Nephron progenitor cell (in vitro differentiated cells): ENCODE measurements at places on chromosomes 4 and X.
A peak's percentile ranks its signal among the peaks of the same experiment; 100 is the strongest.

GRCh38 chr4:110904435-110905065, 281.7 kb upstream of the PITX2 start:
- peaks cover 7% of the 10 kb centered on the region for H3K27me3 ChIP-seq
- no peak for DNase-seq
- no peak overlapping the region for H3K27ac ChIP-seq
- H3K4me3 ChIP-seq: no peak overlapping the region

DNA sequence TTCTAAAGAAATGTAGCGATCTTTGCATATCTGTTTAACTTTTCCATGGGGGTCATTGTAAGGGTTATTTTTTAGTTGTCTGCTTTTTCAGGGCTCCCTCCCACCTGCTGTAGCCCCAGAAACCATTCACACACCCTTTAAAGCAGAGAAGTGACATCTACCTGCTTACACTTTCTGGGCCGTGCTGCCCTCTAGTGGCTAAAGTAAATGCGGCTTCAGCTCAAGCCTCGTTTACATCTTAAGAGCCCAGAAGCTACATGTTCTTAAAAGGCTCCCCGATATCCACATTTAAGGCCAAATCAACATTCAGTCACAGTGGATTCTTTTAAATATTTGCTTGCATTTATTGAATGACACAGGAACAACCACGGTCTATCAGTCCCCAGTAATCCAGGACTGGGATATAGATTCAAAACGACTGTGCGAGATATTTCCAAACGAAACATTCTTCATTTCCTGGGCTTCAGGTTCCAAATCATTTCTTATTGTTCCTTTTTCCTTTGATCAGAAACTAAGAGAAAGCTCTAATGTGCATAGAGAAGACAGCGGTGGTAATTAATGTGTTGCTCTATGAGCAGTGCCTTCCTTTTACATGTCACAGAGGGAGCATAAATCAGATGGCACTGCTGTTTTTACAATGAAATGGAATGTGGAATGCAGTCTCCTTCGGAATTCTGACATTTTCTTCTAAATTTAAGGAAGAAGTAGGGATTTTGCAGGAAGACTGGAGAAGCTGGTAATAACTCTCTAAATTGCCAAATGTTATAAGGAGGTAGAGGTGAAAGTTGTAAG, 119.9 kb downstream of the RASGEF1B start:
- H3K4me1 ChIP-seq: peaks cover 46% of the 10 kb centered on the region
- no peaks in the 10 kb centered on the region for H3K27me3 ChIP-seq

GRCh38 chr4:5927747-5928146, 34.9 kb upstream of the CRMP1 start:
- no peak overlapping the region for H3K4me3 ChIP-seq
- DNase-seq: no peak
- no peak overlapping the region for H3K27ac ChIP-seq
- H3K36me3 ChIP-seq: no peaks in the 10 kb centered on the region

DNA sequence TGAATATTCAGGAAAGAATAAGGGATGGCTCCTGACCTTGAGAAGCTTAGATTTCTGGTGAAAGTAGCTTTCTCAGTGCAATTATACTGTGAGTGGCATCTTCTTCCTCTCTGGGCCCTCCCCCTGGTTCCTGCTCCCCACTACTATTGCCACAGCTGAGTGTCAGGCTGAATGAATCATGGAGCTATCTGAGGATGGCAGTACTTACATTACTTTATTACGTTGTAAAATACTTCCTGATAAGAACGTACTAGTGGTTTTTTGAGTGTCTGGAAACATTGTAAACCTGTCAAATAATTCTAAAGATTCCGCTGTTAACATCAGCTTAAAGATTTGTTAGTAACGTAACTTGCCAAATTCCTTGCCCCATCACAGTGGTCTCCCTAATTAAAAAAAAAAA, 36.2 kb downstream of the ARHGAP10 start:
- no peaks in the 10 kb centered on the region for H3K27me3 ChIP-seq
- DNase-seq: no peak
- peaks cover 26% of the 10 kb centered on the region for H3K4me1 ChIP-seq
- H3K4me3 ChIP-seq: no peak overlapping the region
- no peak overlapping the region for H3K27ac ChIP-seq

- H3K36me3 ChIP-seq: peaks cover 1% of the 10 kb centered on the region
- peaks cover 4% of the 10 kb centered on the region for H3K27me3 ChIP-seq
- DNase-seq: no peak
- no peak overlapping the region for H3K27ac ChIP-seq
These were observed 232.7 kb downstream of the MGST2 start for GRCh38 chr4:139898293-139898692.

GRCh38 chr4:61671599-61671998, 471.5 kb downstream of the ADGRL3 start:
- no peak overlapping the region for H3K27ac ChIP-seq
- H3K36me3 ChIP-seq: no peaks in the 10 kb centered on the region
- H3K27me3 ChIP-seq: no peaks in the 10 kb centered on the region
- H3K4me1 ChIP-seq: no peaks in the 10 kb centered on the region
- DNase-seq: no peak

GRCh38 chr4:22348410-22348809, 167.5 kb downstream of the ADGRA3 start:
- H3K27ac ChIP-seq: no peak overlapping the region
- DNase-seq: no peak
- peaks cover 19% of the 10 kb centered on the region for H3K36me3 ChIP-seq

DNA sequence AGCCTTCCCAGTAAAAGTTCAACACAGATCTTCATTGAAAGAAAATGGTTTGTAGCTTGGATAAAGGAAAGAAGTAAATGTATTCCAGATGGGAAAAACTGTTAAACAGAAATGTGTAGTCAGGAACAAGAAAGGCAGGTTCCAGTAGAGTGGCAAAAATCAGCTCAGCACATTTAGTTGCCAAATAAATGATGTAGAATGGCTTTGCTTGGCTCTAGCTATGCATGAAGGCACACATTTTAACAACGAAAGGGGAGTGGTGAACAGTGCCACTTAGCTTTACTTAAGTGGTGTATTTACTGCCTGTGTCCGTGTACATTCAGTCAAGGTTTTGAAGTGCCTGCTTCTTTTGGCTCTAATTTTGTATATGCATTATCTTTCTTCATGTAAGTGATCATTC, 644.5 kb upstream of the ATOH1 start:
- H3K36me3 ChIP-seq: no peaks in the 10 kb centered on the region
- H3K4me3 ChIP-seq: no peak overlapping the region
- H3K27me3 ChIP-seq: no peaks in the 10 kb centered on the region
- peaks cover 10% of the 10 kb centered on the region for H3K4me1 ChIP-seq

GRCh38 chrX:24080704-24081103, 25.9 kb downstream of the EIF2S3 start:
- H3K27me3 ChIP-seq: no peaks in the 10 kb centered on the region
- DNase-seq: no peak
- H3K4me3 ChIP-seq: no peak overlapping the region
- H3K4me1 ChIP-seq: peaks cover 6% of the 10 kb centered on the region
- peak overlapping the region; percentile 22 for H3K27ac ChIP-seq

- H3K4me3 ChIP-seq: no peak overlapping the region
- no peaks in the 10 kb centered on the region for H3K27me3 ChIP-seq
- H3K4me1 ChIP-seq: no peaks in the 10 kb centered on the region
- no peaks in the 10 kb centered on the region for H3K36me3 ChIP-seq
These were observed 923.8 kb downstream of the RAPGEF2 start for GRCh38 chr4:160026721-160027120.

DNA sequence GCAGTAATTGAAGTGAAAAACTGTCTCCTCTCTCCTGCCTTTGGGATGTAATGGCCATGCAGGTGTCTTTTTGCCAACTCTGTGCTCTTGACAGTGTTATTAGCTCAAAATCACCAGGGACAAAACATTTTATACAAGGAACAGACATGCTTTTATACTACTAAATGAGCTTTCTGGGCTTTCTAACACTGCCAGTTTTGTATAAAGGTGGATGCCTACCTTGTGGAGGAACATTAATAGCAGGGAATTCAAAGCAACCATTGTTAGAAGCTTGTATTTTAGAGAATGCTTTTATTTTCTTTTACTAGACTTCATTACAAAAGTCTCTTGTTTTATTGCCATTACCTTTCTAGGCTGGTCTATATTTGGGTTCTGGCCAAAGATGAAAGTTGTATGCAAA, 54.7 kb upstream of the ARSJ start:
- no peak overlapping the region for H3K4me3 ChIP-seq
- no peaks in the 10 kb centered on the region for H3K36me3 ChIP-seq
- no peaks in the 10 kb centered on the region for H3K27me3 ChIP-seq
- no peak for DNase-seq

DNA sequence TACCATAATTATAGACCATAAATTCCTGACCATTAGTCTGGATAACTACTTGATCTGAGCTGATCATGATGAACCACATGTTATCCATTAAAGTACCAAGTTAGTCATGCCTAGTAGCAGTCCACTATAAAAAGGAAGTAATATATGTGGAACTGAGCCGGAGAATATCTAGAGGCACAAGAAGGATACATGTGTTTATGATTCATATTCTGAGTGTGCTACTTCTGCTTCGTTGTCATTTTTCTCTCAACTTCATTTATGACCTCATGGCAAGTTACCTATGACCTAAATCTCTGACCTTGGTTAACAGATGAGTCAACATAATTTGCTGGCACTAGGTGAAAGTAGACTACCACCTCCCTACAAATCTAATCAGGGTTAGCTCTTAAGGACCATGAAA, 56.5 kb upstream of the ANKRD17 start:
- DNase-seq: no peak
- H3K36me3 ChIP-seq: peaks cover 14% of the 10 kb centered on the region
- H3K27ac ChIP-seq: no peak overlapping the region
- no peaks in the 10 kb centered on the region for H3K27me3 ChIP-seq
